RPMI7951 (cell line): ENCODE measurements at places on chromosomes 7 and 10. TPM values are rescaled to one million over a fixed set of nuclear protein-coding genes. Genes with fewer than 3 reads are reported as not detected.

ST8SIA6 gene
- not detected in 2 replicates for total RNA-seq

BUD23 gene
- total RNA-seq = 54.5 and 55.3 TPM in 2 replicates

SAMD9L gene
- total RNA-seq = 25.9 and 33.9 TPM in 2 replicates

GRID2IP gene
- not detected in 2 replicates for total RNA-seq

GFRA1 gene
- total RNA-seq = 0.68 and 0.72 TPM in 2 replicates

ANKRD61 gene
- total RNA-seq = 0.12 and 0.20 TPM in 2 replicates

TMEM178B gene
- total RNA-seq = 4.1 and 4.3 TPM in 2 replicates

ATP6V1F gene
- 234 TPM in 2 replicates for total RNA-seq

GIMAP5 gene
- total RNA-seq = 0.49 TPM in 1 of 2 replicates, not detected in the other

DNA sequence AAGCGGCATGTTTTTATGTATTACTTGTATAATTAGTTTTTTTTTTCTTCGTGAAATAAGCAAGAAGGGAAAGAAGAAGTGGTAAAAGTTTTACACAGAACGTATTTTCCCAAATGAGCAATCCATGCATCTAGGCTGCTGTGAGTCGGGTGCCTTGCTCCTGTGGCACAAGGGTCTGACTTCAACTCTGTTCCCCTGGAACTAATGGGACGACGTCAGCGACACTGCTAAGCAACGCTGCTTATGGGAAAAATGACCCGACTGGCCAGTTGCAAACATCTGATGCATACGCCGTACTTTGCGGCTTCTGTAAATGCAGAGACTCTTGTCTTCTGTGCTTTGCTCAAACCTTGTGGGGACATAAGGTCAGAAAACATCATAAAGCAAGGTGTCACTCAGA lies 66.3 kb downstream of the MPP7 start:
- DNase-seq = no peak

- no peak for DNase-seq
Observed at GRCh38 chr7:2003451-2003930, 229.3 kb downstream of the MAD1L1 start.

- DNase-seq = no peak
Observed at GRCh38 chr10:124645467-124646095, 98.6 kb downstream of the FAM53B start.

DNA sequence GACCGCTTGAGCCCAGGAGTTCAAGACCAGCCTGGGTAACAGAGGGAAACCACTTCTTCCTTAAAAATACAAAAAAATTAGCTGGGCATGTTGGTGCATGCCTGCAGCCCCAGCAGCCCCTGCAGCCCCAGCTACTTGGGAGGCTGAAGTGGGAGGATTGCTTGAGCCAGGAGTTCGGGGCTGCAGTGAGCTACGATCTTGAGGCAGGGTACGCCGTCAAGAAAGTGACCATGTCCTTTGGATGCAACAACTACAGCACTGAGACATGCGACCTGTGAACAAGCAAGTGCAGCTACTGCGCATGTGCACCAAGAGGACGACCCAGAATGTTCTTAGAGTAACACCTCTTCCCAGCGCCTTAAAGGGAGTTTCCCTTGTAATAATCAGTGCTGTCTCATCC lies 66.6 kb upstream of the ZNF479 start:
- no peak for DNase-seq

GRCh38 chr10:62053860-62054259 lies 152.4 kb downstream of the ARID5B start:
- no peak for DNase-seq

- no peak for DNase-seq
Observed at GRCh38 chr7:100568176-100568895, 5.4 kb downstream of the SAP25 start.

- DNase-seq = no peak
Observed at GRCh38 chr10:103188853-103189252, 4.2 kb downstream of the NT5C2 start.

GRCh38 chr7:47104206-47104549 lies 477.7 kb downstream of the TNS3 start:
- DNase-seq = no peak

DNA sequence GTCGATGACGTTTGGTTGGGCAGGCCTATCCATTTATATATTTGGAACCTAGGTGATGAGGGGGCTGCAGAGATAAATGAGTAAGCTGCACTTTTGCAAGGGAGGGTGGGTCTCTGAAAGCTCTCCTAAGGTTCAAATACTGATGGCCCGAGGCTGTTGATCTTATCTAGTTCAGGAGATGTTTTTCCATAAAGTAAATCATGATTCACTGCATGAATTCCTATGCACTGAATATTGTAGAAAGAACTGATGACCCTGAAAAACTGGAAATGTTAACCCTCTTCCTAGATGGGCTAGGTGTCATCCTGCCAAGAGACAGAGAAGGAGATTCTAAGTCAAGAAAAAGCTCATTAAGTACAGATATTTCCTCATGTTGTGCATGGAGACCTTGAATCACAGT lies 459.9 kb downstream of the PLXNA4 start:
- peak; percentile 68 for DNase-seq

DNA sequence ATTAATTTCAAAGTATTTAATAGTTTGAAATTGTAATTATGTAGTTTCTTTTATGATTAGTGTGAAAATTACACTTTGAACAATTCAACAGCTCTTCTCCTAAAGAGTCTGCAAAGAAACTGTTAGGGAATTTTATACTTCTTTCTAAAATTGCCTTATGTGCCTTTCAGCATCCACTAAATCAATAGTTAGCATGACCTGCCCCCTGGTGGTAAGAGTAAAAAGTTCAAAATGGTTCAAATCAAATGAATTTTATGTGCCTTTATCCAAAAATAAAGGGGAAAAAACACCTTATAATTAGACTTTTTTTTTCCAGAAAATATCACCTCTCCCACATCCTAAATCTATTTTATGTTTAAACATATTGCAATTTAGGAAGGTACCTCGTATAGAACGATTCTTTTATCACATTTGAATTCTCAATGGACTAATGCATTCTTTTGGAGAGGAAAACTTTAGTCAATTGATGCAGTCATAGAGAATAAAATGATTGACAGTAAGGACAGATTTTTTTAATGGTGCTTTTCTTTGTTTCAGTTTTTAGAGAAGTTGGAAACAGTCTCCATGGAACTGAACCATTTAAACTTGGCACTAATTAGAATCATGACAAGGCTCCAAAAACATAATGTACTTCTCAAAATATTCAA lies 163.7 kb downstream of the SEMA3D start:
- DNase-seq = peak; percentile 34

- peak; percentile 26 for DNase-seq
Observed at GRCh38 chr10:129161150-129161549, 305.9 kb upstream of the MGMT start.

GRCh38 chr10:63788152-63788821 lies 267.1 kb downstream of the REEP3 start:
- no peak for DNase-seq

GRCh38 chr7:104156842-104157277 lies 51.0 kb downstream of the ORC5 start:
- peak; percentile 13 for DNase-seq

DNA sequence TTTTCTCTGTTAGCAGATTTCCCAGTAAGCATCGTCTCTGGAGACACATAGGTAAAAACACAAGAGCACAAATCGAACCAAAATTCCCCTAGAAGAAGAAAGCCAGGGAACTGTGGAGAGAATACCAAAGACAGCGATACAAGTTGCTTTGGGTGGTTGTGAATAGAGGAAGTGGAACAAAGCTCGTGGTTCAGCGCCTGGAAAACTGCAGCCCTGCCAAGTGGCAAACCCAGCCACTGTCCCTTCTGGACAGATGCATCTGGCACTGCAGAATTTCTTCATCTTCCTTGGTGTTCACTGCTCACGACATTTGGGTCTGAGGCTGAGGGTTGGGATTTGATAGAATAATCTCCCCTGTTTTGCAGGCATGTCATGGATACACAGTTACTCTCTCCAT lies 733.8 kb downstream of the PARD3 start:
- peak; percentile 23 for DNase-seq

- DNase-seq = no peak
Observed at GRCh38 chr10:84176836-84177474, 3.4 kb downstream of the GPR15LG start.

DNA sequence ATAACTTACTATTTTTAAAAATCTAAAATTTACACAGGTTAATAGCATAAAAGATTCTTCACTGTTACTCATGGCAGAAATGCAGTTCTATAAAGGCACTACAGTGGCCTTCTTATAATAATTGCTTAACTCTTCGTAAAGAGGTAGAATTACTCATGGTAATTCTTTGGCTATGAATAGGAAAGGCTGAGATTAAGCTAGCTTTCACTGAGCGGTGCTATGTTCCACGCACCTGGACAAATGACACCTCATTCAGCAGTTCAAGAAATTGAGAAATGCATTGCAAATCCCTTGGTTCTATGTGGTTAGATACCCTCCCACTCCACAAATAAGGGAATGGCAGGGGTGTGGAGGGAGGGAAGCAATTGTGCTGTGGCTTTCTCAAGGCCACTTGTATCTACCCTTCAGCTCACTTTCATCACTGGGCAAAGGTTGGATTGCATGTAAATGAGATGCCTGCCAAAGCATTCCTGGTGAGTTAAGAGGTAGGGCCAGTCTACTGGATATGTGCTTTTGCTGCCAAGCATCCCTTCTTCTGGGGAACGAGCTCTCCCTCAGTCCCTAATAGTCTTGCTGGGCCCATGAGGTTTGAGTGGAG lies 210.9 kb downstream of the TEX36 start:
- DNase-seq = no peak

DNA sequence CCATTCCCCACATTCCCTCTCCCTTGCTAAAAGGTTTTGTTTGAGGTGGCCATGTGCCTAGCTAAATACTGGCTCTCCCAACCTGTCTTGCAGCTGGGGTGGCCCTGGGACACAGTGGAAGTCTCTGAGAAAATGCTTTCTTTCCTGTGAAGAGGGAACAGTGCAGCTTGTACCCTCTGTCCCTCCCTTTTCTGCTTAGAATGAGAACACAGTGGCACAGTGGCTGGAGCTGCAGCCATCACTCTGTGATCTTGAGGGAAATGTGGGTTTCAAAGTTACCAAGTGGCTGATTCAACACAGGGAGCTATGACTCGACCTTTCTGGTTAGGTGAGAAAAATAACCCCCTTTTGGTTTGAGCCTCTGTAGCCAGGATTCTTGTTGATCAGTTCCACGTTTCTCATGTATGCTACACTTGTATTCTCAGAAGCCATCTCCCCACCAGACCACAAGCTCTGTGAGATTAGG lies 62.7 kb upstream of the CARD11 start:
- no peak for DNase-seq

DNA sequence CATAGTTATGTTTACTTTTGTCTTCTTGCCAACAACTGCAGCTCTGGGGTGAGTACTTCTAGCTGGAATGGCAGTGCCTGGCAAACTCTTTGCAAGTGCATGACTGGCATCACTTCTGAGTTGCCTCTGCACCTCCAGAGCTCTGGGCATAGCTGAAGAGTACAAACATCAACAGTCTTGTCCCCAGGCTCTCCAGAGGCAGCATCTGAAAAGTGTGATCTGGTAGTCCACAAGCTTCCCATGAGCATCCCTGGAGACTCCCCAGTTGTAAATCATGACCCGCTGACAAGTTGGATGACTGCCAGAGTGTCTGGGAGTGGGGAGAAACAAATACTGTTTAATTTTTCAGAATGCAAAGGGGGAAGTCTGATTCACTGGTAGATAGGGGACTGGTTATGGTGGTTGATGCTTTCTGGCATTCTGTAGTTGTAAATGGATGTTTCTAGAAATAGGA lies 138.9 kb upstream of the CDK13 start:
- peak; percentile 86 for DNase-seq

- peak; percentile 63 for DNase-seq
Observed at GRCh38 chr7:87876869-87877234, 559 bp downstream of the DBF4 start.
